ENCODE measurements at places on chromosomes 11 and 22. TPM values are rescaled to one million over a fixed set of nuclear protein-coding genes. Genes with fewer than 3 reads are reported as not detected.

ALG8 gene
- total RNA-seq = 25.4 TPM

MUC5AC gene
- 1.8 TPM for total RNA-seq

TSSK2 gene
- total RNA-seq = 0.33 TPM

GPR83 gene
- total RNA-seq = not detected

KIRREL3 gene
- total RNA-seq = not detected

DDI1 gene
- not detected for total RNA-seq

NELL1 gene
- total RNA-seq = not detected

MIAT gene
- total RNA-seq = 2.6 TPM

SNX32 gene
- not detected for total RNA-seq

HEPN1 gene
- total RNA-seq = not detected

SAA4 gene
- not detected for total RNA-seq

TMPRSS6 gene
- total RNA-seq = 0.52 TPM

ANO5 gene
- total RNA-seq = 4.9 TPM

VPREB1 gene
- total RNA-seq = not detected

NPTXR gene
- 6.0 TPM for total RNA-seq

SMIM35 gene
- not detected for total RNA-seq

SGSM1 gene
- total RNA-seq = 3.6 TPM

APOBEC3G gene
- 5.4 TPM for total RNA-seq

GGA1 gene
- total RNA-seq = 38.4 TPM

CHRM1 gene
- total RNA-seq = not detected

OR4D5 gene
- total RNA-seq = 6.6 TPM

CNTN5 gene
- 0.78 TPM for total RNA-seq

MGAT3 gene
- 0.99 TPM for total RNA-seq

ZNF74 gene
- 7.3 TPM for total RNA-seq

TRIM22 gene
- 18.9 TPM for total RNA-seq

PGA5 gene
- total RNA-seq = not detected

SDF2L1 gene
- total RNA-seq = 115 TPM

KDM2A gene
- 29.0 TPM for total RNA-seq

APOL3 gene
- total RNA-seq = 11.2 TPM

NOX4 gene
- 0.78 TPM for total RNA-seq

IMMP1L gene
- 15.3 TPM for total RNA-seq

CCDC15 gene
- 0.99 TPM for total RNA-seq

PAX6 gene
- 12.5 TPM for total RNA-seq

KRTAP5-8 gene
- not detected for total RNA-seq

FOLR2 gene
- 49.1 TPM for total RNA-seq
